ENCODE measurements at places on chromosomes 7 and 10. TPM values are rescaled to one million over a fixed set of nuclear protein-coding genes. Genes with fewer than 3 reads are reported as not detected.
A peak's percentile ranks its signal among the peaks of the same experiment; 100 is the strongest.

SORCS3 gene
- 0.06 TPM for polyA plus RNA-seq

- peak; percentile 68 for DNase-seq
Measured at GRCh38 chr7:21580073-21580521, 37.3 kb downstream of the DNAH11 start.

DNA sequence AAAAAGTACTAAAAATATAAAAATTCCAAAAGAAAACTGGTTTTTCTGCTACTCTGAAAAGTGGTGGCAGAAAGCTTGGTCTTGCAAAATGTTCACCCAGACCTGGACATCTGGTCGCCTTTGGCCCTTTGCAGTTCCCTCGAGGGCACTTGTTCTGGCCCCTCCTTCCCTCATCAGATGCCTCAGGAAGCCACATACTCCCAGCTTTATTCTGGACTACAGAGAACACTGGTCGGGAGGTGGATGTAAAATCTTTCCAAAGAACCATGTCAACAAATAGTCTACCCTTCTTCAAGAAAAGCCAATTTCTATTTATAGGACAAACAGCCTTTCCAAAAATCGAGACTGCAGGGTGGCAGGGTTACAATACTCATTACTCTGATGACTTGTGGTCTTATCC, 726.1 kb downstream of the TNS3 start:
- DNase-seq, result no peak

- DNase-seq, result no peak
Measured at GRCh38 chr10:129773359-129773990, 190.6 kb downstream of the EBF3 start.

DNA sequence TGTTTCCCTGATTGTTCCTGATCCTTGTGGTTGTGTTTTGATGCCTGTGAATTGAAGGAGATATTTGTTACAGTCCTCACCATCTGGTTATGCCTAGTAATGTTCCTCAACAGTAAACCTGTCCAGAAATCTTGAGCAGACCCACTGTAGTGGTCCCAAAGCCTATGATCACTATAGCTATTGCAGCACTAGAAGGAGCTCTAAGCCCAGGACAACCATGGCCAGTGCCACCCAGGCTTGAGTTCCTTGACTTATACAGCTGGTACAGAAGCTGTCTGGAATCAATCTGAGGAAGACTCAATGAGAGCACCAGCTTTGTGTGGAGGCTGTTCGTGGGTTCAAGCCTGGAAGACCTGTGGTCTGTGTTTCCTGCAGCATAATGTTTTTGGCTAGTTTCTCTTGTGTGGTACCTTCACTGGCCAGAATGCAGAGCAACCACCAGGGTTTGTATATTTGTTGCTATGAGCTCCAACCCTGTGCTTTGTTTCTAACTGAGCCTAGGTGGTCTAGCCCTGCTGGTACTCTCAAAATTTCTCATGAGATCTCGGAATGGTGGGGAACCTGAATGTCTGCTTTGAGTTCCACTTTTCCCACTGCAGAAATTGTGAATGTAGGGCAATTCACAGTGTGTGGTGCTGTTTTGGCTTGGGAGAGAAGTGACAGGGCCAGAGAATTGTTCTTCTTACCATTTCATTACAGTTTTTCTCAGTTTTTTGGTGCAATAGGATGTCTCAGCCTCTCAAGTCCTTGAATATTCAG, 355.2 kb downstream of the SUGCT start:
- no peak for DNase-seq

DNA sequence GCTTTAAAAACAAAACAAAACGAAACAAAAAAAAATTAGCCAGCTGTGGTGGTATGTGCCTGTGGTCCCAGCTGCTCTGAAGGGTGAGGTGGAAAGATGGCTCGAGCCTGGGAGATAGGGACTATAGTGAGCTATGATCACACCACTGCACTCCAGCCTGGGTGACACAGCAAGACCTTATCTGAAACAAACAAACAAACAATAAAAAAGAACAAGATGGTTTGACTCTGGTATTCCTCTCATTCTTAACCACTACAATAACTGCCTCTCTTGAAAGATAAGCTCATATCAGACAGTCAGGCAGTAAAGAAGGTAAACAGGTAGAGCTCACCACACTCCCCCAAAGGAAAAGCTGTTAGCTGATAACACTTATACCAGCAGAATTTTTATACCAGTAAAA, 14.1 kb upstream of the DUSP5 start:
- no peak for DNase-seq

- DNase-seq, result peak; percentile 40
Measured at GRCh38 chr10:132392811-132393694, 3.9 kb upstream of the PWWP2B start.

DNA sequence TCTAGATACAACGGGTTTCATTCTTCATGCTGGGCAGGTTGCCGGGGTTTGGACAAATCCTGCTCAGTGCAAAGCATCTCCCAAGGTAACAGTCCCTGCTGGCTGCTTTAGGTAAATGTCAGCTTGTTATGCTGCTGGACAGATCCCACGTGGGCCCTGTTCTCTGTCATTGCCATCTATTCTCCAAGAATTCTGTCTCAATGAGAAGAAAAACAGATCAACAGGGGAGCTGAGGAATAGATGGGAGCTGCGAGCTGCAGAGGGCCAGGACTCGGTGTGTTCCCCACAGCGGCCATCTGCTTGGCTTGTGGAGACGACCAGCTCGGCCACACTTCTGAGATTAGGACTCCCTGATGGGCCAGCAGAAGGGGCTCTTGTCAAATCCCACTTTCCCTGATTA, 235.2 kb downstream of the DPP6 start:
- no peak for DNase-seq

GRCh38 chr7:83178796-83179195, 16.1 kb upstream of the PCLO start:
- DNase-seq, result peak; percentile 69

FLNC gene
- 55.3 TPM for polyA plus RNA-seq

MMP21 gene
- polyA plus RNA-seq, result not detected

OR2A2 gene
- not detected for polyA plus RNA-seq

DNA sequence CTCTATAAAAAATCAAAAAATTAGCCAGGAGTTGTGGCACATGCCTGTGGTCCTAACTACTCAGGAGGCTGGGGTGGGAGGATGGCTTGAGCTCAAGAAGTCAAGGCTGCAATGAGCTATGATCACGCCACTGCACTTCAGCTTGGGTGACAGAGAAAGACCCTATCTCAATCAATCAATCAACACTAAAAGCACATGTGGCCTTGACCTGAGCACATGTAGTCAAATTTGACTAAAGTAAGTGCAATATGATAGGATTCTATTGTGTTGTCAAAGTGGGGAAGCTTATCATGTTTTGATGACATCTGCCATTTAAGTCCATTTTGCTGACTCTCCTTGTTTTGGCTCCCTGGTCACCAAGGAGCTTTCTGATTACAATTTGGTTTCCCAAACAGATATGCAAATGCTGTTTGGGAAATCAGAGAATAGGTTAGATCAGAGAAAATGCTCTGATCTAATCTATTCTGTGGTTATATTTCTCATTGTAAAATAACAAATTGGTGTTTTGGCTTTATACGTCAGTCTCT, 43.8 kb upstream of the ATOH7 start:
- DNase-seq, result no peak

DNA sequence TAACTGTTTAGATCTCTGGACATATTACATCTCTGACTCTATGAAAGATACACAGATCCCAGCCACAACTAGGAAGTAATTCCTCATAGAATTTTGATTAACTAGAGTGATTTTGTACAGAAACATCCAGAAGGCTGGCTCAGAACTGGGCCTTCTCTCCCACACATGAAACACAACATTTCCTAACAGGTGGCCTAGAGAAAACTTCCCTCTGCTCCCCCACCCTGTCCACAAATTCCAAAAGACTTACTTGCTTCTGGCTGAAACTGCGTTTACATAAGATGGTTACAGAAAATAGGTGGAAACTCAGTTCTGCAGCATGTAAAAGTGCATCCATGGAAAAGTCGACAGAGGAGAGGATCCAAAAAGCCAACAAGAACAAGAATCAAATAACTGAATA, 132.9 kb downstream of the FZD1 start:
- peak; percentile 12 for DNase-seq

CUL1 gene
- 52.3 TPM for polyA plus RNA-seq

All from fibroblast of lung (primary cell).